Endodermal cell (in vitro differentiated cells): ENCODE measurements at places on chromosomes 2 and 18. TPM values are rescaled to one million over a fixed set of nuclear protein-coding genes. Genes with fewer than 3 reads are reported as not detected.
A peak's percentile ranks its signal among the peaks of the same experiment; 100 is the strongest.

DNA sequence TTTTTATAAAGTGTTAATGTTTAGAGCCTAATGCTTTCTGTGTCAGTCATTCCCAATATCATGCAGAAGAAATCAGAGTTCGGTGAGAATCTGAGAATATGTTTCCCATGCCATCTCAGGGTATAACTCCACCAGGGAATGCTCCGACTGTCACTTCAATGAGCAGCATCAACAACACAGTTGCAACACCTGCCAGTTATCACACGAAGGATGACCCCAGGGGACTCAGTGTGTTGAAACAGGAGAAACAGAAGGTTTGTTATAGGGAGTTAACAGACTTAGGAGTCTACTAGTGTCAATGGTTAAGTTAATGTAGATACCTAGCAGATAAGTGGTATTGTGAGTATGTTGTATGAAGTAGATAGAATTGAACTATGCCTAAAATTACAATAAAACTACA lies 31.0 kb downstream of the VAPA start:
- DNase-seq = no peak

GRCh38 chr2:232857158-232857563 lies 12.9 kb upstream of the SNORC start:
- DNase-seq = no peak

Gene EIF2AK2
- 29.9 to 49.5 TPM (median 41.2 TPM) in 3 replicates for total RNA-seq

DNA sequence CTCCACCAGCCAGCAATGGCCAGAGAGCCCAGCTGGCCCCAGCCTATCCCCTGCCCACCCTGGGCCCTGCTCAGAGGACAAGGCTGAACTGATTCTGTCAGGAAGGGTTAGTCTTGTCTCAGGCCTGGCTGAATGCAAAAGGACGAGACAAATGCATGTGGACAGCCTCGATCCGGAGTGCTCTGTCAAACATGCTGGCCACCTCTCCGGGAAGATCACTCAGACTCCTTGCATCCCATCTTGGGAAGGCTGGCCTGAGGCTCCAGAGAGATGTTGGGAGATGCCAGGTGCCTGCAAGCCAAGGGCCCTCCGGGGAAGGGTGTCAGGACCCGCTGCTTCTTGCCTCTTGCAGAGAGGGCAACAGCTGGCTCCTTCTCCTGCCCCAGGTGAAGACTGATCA lies 20.2 kb upstream of the C1QL2 start:
- no peak for DNase-seq

DNA sequence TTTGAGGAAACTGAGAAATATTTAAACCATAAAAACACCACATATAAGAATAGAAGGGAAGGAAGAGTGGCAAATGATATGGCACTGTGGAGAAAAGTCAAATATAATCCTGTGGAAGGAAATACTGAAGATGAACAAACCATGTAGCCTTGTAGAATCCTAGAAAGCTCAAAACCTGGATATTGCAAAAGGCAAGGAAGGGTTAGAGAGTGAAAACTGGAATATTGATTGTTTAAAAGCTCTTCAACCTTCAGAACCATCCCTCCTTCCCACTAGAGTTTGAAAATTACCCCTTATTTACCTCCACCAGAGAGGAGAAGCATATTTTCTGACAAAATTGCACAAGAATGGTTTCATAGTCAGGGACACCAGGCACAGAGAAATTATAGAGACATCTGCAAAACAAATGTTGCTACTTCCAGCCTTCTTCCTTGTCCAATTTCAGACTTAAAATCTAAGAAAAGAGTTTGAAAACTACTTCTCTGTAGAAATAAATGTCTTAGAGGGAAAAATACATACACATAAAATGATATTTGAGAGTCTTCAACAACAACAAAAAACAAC lies 48.0 kb downstream of the ANTXR1 start:
- no peak for DNase-seq

- no peak for DNase-seq
Measured at GRCh38 chr2:60820416-60821132, 60.8 kb upstream of the REL start.

GRCh38 chr2:207038299-207038698 lies 99.0 kb downstream of the CPO start:
- no peak for DNase-seq

DNA sequence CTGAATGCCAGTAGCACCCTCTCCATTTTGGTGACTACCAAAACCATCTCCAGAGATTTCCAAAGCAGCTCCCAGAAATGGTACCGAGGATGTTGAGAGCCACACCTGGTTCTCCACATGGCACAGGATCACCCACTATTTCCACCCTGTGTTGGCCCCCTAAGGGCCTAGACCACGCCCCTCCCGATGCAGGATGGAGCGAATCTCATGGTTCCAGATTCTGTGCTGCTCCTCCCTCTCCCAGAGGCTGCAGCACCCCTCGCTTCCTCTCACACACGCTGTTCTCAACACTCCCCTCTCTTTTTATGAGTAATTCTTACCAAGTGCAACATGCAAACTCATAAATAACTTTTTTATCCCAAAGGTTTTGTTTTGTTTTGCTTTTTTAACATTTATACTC lies 571.5 kb downstream of the STK39 start:
- DNase-seq = no peak

DNA sequence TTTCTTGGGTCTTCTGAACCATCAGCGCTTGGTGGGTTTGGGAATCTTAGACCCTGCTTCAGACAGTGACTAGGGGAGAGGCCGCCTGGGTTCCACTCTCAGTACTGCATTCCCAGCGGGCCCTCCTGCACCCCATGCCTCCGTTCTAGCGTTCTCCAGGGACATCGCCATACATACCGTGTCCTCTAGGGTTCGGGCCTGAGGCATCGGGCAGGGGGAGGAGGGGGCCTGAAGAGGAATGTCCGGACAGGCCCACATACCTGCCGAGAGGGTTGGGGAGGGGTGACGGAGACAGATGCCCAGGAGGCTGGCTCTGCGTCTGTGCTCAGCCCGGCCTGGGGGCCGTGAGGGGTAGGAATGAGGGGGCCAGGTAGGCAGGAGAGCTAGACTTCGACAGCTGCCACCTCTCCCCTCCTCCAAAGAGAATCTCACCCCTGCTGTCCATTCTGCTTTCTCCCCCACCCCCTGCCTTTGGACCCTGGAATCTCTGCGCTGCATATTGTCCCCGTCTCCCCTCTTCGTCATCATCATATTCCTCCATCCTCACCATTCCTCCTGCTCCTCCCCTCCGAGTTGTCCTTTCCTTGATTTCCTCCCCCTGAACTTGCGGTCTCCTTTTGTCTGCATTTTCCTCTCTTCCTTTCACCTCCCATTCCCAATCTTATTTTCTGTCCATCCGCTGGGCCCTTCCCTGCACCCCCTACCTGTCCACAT lies 7.8 kb upstream of the WNT10A start:
- peak; percentile 79 for DNase-seq

DNA sequence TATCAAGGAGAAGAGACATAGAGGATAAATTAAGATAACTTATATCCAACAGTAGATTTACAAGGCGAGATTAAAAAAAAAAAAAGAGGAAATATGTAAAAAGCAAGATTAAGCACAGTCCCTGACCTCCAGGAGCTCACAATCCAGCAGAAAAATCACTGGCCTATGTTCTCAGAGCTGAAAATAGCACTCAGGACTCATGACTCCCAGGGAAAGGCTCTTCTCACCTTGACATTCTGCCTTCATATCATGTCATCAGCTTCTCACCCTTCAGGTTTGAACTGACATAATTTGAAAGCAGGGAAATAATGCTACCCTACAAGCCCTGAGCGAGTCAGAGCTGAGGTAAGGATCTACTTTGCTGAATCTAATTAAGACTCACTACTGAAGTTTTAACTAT lies 82.8 kb downstream of the L3MBTL4 start:
- DNase-seq = no peak

Gene CDCA7
- 80.4 to 107 TPM (median 101 TPM) in 3 replicates for total RNA-seq

Gene CDK15
- 0.16 and 0.35 TPM in 2 replicates for total RNA-seq

DNA sequence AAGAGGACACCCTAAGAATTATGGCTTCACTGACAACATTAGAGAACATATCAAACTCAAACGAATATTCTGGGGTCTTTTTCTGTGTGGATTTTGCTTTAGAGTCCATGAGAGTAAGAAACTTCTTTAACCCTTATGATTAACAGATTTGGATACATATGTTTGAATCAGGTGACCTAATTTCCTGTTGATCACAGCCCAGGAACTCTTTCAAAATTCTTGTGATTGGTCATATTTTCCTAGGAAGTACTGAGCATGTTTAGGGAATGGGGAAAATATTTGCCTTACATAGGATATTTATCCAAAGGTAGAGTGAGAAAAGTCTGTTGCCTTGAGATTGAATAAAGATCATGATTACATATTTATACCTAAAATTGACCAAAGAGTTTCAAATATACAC lies 160.0 kb downstream of the KCNH7 start:
- DNase-seq = no peak

DNA sequence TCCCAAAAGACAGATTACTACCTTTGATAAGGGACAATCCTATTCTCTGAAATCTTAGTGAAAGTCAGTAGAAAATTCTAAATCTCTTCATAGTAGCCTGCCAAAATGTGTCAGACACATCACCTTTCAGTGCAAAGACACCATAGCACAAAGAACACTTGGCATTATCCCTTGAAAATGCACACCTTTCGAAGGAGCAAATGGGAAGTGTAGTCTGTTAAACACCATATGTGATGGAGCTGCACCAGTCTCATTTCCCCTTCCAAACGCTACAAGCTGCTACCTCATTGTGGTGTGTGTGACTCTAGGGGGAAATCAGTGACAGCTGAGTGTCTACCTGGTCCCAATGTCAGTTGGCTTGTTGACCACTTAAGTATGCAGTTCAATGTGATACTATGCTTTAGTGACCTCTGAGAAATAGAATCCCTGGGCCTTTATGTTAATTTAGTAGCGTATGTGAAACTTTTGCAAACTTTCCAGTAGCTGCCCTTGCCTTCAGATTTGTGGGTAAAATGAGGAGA lies 551.7 kb downstream of the ARHGAP15 start:
- DNase-seq = no peak

DNA sequence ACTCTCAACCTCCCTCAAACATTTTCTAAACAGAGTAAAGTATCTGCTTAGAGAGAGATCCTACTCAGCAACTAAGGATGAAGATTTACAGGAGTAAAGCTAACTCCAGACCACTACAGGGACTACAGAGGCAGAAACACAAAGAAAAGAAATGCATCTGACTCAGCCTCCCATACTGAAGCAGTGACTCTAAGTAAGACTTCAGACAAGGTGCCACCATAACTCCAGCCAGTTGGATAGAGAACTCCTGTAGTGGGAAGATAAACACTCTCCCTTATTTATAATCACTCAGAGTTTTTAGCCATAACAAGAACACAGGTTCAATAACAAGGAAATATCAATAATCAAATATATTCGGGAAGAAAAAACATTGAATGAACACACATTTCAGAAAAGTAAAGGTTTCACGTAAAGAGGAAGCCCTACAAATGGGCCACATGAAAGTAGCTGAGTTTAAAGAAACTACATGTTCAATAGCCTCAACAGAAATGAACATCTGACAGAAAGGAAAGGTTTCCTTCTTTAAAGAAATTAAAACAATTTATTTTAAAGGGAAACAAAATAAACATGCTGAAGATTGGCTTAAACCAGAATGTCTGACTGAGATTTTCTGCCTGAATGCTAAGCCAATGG lies 519.9 kb downstream of the KCNJ3 start:
- DNase-seq = no peak

- DNase-seq = no peak
Measured at GRCh38 chr2:209662021-209662420, 109.6 kb upstream of the UNC80 start.

- peak; percentile 56 for DNase-seq
Measured at GRCh38 chr2:66582987-66583880, 148.3 kb downstream of the MEIS1 start.

- DNase-seq = no peak
Measured at GRCh38 chr2:109335631-109336176, 206.7 kb downstream of the SH3RF3 start.

Gene LIMS3
- 0.72 and 1.4 TPM in 2 replicates for total RNA-seq

Gene ASB18
- total RNA-seq = not detected in 3 replicates

GRCh38 chr2:66017763-66018162 lies 417.2 kb upstream of the MEIS1 start:
- no peak for DNase-seq

Gene CCDC102B
- 2.7 and 4.9 TPM in 2 replicates for total RNA-seq

- no peak for DNase-seq
Measured at GRCh38 chr18:68604256-68604655, 110.7 kb downstream of the TMX3 start.

DNA sequence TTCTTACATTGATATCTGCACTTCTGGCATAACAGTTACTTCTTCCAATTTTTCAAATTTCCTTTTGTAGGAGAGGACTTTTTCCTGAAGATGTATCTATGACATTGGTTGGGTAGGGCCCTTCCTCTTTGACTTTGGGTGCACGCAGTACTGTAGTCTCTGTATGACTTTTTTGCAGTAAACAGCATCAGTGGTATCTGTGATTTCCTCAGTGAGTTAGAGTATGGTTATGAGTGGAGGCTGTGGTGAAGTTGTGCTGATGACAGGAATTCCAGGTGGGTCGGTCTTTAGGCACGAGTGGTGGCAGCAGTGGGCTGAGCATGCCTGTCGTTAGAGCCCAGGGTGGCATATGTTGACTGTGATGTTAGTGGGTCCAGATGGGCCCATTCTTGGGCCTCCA lies 17.6 kb downstream of the ACVR1C start:
- no peak for DNase-seq

GRCh38 chr18:28559511-28559910 lies 382.6 kb upstream of the CDH2 start:
- no peak for DNase-seq

GRCh38 chr2:12097859-12098258 lies 351.4 kb downstream of the LPIN1 start:
- DNase-seq = no peak

Gene C2orf49
- 17.4 and 18.1 TPM in 2 replicates for total RNA-seq

Gene REG1B
- total RNA-seq = not detected in 2 replicates

Gene RUFY4
- total RNA-seq = 0.35 TPM in 1 of 2 replicates, not detected in the other

DNA sequence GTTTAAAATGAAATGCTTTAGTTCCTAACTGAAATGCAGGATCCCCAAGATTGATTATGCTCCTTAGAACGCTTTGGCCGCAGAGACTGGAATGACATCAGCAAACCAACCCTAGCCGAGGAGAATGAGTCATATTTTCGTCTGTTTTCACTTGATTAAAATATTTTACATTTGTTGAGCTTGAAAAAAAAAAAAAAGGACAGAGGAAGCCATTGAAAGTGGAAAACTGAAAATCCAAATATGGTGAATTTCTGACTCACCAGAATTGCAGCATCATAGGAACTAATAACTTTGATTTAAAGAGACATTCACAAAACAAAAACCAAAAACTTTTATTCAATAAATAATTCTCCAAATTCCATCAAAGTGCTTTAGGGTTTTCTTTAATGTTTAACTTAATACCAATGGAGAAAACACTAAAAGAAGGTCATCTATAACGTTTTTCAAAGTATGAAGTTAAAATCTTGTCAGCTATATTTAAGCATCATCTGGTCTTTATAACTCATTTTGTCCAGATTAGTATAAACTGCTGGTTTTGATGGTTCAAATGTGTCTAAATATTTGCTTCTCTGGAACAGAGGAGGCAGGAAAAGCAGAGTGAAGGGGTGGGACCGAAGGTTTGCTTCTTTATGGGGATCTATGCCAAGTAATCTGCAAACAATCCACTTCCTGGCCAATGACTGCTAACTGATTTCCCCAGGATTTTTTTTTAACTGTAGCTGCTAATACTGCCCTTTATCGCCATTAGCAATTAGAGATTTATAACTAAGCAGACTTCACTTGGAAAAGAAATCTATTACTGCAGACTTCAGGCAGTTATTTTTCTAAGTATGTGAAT lies 30.9 kb upstream of the COL5A2 start:
- no peak for DNase-seq

Gene FIGN
- total RNA-seq = 9.2 to 20.5 TPM (median 20.1 TPM) in 3 replicates

Gene KCNE4
- total RNA-seq = not detected in 3 replicates

Gene SCG2
- not detected in 2 replicates for total RNA-seq

Gene TUBB6
- 45.4 and 54.7 TPM in 2 replicates for total RNA-seq
